Upper lobe of right lung (tissue), 1 donor: ENCODE measurements at places on chromosomes 3 and 15. TPM values are rescaled to one million over a fixed set of nuclear protein-coding genes. Genes with fewer than 3 reads are reported as not detected.

- no peak for DNase-seq
- no peaks in the 10 kb centered on the region for H3K4me1 ChIP-seq
- no peak overlapping the region for H3K4me3 ChIP-seq
- H3K27me3 ChIP-seq: no peaks in the 10 kb centered on the region
- H3K36me3 ChIP-seq: no peaks in the 10 kb centered on the region
Observed at GRCh38 chr3:85360742-85361387, 402.1 kb downstream of the CADM2 start.

GRCh38 chr3:195106418-195106906, 164.5 kb downstream of the XXYLT1 start:
- DNase-seq: peak; percentile 85
- H3K27ac ChIP-seq: no peak overlapping the region
- no peaks in the 10 kb centered on the region for H3K27me3 ChIP-seq

DNA sequence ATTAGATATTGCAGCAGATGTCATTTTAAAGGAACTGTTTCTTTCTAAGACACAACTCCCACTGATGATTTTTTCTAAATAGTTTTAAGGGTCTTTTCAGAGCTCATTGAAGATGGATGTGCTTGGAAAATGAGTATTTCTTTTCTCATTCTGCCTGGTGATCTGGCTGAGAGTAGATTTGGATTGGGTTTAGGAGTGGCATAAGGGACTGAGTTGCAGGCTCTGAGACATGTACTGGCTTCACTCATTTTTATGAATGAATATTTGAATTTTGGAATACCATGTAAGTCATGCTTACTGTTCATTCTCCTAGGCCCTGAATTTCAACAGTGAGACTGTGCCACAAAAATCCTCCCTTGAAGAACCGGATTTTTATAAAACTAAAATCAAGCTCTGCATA, 6.5 kb downstream of the IL12A start:
- no peaks in the 10 kb centered on the region for H3K36me3 ChIP-seq
- no peaks in the 10 kb centered on the region for H3K27me3 ChIP-seq
- H3K4me1 ChIP-seq: no peaks in the 10 kb centered on the region
- H3K27ac ChIP-seq: no peak overlapping the region
- no peak overlapping the region for H3K4me3 ChIP-seq

GRCh38 chr3:106206146-106206545, 337.3 kb upstream of the CBLB start:
- no peaks in the 10 kb centered on the region for H3K36me3 ChIP-seq
- H3K27ac ChIP-seq: peak overlapping the region; percentile 51
- H3K4me1 ChIP-seq: peaks cover 7% of the 10 kb centered on the region
- no peak for DNase-seq
- no peak overlapping the region for H3K4me3 ChIP-seq
- H3K27me3 ChIP-seq: no peaks in the 10 kb centered on the region

- peak; percentile 31 for DNase-seq
- H3K4me1 ChIP-seq: no peaks in the 10 kb centered on the region
- H3K36me3 ChIP-seq: peaks cover 49% of the 10 kb centered on the region
- H3K27ac ChIP-seq: no peak overlapping the region
- no peak overlapping the region for H3K4me3 ChIP-seq
Observed at GRCh38 chr15:70048198-70048565, 49.5 kb downstream of the TLE3 start.

- H3K4me3 ChIP-seq: peak overlapping the region; percentile 61
- peak overlapping the region; percentile 80 for H3K27ac ChIP-seq
- H3K27me3 ChIP-seq: no peaks in the 10 kb centered on the region
- H3K36me3 ChIP-seq: no peaks in the 10 kb centered on the region
- H3K4me1 ChIP-seq: peaks cover 24% of the 10 kb centered on the region
Observed at GRCh38 chr15:73927476-73928240, 1.4 kb downstream of the LOXL1 start.

DNA sequence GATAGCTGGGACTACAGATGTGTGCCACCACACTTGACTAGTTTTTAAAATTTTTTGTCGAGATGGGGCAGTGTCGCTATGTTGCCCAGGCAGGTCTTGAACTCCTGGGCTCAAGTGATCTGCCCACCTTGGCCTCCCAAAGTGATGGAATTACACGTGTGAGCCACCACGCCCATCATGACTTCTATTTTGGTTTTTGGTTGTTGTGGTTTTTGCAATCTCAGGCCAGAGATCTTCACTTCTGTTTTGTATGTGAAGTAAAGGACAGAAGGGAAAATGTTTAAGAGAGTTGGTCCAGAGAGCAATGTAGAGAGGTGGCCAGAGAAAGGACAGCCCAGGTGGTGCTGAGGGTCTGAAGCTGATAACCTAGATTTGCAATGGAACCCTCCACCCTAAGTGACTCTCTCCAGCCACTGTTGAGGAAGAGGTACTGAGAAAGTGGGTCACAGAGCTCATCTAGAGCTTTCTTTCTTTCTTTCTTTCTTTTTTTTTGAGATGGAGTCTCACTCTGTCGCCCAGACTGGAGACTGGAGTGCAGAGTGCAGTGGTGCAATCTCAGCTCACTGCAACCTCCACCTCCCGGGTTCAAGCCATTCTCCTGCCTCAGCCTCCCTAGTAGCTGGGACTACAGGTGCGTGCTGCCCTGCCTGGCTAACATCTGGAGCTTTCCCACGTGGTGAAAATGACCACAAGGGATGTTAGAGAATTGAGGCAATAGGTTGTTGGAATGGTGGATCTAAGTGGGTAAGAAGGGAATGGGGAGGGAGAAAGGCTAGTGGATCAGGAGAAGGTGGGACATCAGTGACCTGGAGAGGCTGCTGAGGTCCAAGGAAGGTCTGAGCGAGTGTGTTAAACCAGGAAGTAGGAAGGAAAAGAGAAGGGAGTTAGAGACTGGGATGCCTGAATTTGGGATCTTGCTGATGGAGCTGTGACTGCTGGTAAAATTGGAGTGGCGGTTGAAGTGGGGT, 22.4 kb upstream of the SEMA4B start:
- DNase-seq: no peak
- H3K4me1 ChIP-seq: peaks cover 17% of the 10 kb centered on the region
- no peaks in the 10 kb centered on the region for H3K36me3 ChIP-seq
- no peak overlapping the region for H3K4me3 ChIP-seq

GRCh38 chr15:80789296-80789695, 10.1 kb downstream of the CEMIP start:
- H3K27me3 ChIP-seq: no peaks in the 10 kb centered on the region
- no peak overlapping the region for H3K4me3 ChIP-seq
- no peaks in the 10 kb centered on the region for H3K4me1 ChIP-seq
- no peak overlapping the region for H3K27ac ChIP-seq
- no peaks in the 10 kb centered on the region for H3K36me3 ChIP-seq
- DNase-seq: no peak

DNA sequence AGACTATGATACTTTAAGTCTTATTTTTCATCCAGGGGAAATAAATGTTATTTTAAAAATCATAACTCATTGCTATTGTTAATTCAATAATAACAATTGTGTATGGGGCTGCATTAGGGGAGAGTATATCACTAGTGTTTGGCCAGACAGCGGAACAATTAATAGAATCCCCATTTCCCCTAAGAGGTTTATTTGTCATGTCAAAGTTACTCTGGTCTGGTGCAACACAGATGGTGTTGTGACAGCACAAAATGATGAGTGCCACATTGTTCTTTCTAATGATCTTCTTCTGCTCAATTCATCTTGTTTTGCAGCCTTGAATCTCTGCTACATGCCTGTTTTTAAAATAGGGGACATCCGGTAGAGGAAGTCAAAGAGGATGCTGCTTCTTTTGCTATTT, 351.6 kb downstream of the NSUN3 start:
- no peak overlapping the region for H3K4me3 ChIP-seq
- no peaks in the 10 kb centered on the region for H3K27me3 ChIP-seq
- H3K27ac ChIP-seq: no peak overlapping the region
- no peaks in the 10 kb centered on the region for H3K36me3 ChIP-seq
- DNase-seq: no peak
- no peaks in the 10 kb centered on the region for H3K4me1 ChIP-seq

DNA sequence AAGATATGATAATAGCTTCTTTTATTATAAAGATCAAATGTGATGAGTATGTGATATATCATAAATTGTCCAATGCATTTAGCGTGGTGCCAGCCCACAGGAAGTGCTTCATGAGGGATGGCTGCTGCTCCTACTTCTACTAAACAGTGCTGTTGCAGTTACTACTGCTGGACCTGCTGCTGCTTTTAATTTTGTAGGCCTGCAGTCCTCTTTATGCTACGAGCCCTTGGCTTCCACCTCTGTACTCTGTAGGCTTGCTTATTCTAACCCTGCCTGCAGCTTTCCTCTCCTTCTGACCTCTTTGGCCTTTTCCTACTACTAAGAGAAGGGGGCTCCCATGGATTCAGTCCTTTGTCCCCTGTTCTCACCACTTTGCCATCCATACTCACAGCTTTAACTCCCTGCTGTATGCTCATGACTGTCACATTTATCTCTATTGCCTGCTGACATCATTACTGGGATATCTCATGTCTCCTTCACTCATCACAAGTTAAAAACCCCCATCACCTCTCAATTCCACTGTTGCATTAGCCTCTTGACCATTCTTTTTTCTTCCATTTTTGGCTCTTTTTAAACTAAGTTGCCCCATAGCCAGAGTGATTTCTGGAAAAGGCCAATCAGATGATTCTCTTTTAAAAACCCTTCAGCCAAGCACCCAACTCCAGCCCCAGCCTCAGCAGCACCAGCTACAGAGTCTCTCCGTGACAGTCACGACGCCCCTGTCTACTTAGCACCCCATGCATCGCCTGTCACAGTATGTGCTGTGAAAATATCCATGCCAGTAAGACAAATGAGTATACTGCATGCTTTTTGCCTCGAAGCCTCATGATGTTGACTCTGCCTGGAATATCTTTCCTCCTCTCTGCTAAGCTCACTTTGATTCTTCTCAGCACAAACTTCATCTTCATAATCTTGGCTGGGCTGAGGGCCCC, 56.3 kb downstream of the PLCL2 start:
- no peak overlapping the region for H3K4me3 ChIP-seq
- H3K27ac ChIP-seq: no peak overlapping the region
- H3K4me1 ChIP-seq: no peaks in the 10 kb centered on the region
- no peaks in the 10 kb centered on the region for H3K27me3 ChIP-seq

GRCh38 chr15:29852201-29852600, 29.9 kb upstream of the TJP1 start:
- no peak overlapping the region for H3K27ac ChIP-seq
- no peaks in the 10 kb centered on the region for H3K27me3 ChIP-seq
- no peaks in the 10 kb centered on the region for H3K36me3 ChIP-seq
- H3K4me3 ChIP-seq: no peak overlapping the region
- H3K4me1 ChIP-seq: no peaks in the 10 kb centered on the region

DNA sequence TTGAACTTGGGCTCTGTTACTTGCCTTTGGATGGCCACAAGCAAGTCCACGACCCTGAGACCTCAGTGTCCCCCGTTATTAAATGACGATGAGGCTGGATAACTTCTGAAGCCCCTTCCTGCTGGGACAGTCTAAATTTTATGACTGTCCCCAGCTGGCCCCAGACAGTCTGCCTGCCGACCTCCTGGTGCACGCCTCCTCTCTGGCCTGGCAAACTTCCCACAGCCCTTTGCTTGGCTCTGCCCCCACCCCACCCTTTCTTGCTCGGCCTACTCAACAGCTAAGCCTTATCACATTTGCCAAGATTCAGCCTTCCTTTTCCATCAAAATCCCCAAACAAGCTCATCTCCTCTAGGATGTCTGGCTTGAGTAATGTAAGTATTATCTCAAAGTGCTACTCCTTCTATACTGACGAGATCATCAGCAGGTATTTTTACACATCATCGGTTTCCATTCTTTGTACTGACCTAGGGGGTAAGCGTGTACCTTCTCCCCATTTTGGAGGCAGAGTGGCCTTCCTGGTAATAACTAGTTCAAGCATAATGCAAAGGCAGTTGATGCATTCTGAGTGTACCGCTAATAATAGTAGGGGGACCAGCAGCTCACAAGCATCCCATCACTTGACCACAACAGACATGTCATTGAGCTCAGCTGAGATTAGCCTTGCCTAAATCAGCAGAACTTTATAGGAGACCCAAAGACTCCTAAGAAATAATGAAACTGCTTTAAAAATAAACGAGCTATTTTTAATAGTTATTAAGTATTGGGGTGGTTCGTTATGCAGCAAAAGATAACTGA, 120.8 kb upstream of the HACD2 start:
- no peaks in the 10 kb centered on the region for H3K27me3 ChIP-seq
- peaks cover 7% of the 10 kb centered on the region for H3K36me3 ChIP-seq
- DNase-seq: no peak
- peaks cover 13% of the 10 kb centered on the region for H3K4me1 ChIP-seq
- H3K27ac ChIP-seq: no peak overlapping the region
- no peak overlapping the region for H3K4me3 ChIP-seq

GRCh38 chr3:40287248-40287647, 22.3 kb upstream of the EIF1B start:
- no peaks in the 10 kb centered on the region for H3K4me1 ChIP-seq
- no peak overlapping the region for H3K4me3 ChIP-seq
- no peaks in the 10 kb centered on the region for H3K27me3 ChIP-seq

DNA sequence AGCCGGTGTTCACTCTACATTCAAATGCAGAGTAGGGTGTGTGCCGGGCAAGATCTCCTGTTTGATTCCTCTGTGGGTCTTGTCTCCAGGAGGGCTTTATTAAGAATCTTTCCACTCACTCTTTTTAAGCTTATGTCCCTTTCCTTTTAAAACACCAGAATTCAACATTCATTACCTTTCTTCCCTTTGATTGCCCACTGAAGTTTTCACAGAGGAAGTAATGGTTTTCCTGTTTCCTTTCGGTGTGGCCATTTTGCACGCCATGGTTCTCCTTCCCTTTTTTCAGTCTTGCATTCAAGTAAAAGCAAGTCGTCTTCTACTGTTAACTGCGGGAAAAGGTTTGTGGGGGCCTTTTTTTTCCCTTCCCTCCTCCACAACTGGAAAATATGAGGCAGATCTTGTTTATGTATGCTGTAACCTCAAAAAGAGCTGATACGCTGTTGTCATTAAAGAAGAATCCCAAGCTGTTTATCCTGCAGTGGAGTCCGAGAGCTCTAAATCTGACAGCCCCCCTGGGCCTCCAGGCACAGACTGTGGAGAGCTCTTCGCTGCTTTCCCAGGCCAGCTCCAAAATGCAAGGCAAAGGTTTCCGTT, 40.5 kb downstream of the FILIP1L start:
- no peak for DNase-seq
- H3K27ac ChIP-seq: peak overlapping the region; percentile 31
- H3K36me3 ChIP-seq: no peaks in the 10 kb centered on the region
- H3K4me1 ChIP-seq: peaks cover 32% of the 10 kb centered on the region
- H3K27me3 ChIP-seq: no peaks in the 10 kb centered on the region

SAMMSON gene
- not detected for total RNA-seq

FANCD2OS gene
- not detected for total RNA-seq

A4GNT gene
- total RNA-seq: not detected

P2RY13 gene
- 8.2 TPM for total RNA-seq

SLC33A1 gene
- total RNA-seq: 36.5 TPM

TM4SF1 gene
- total RNA-seq: 188 TPM

SLC15A2 gene
- total RNA-seq: 63.6 TPM
